ENCODE measurements at places on chromosomes 3 and 15. TPM values are rescaled to one million over a fixed set of nuclear protein-coding genes. Genes with fewer than 3 reads are reported as not detected.

- no peak for DNase-seq
These were observed 75.0 kb downstream of the COL8A1 start for GRCh38 chr3:99713440-99713839.

- no peak for DNase-seq
These were observed 108.8 kb downstream of the DPH6 start for GRCh38 chr15:35437157-35437556.

GRCh38 chr3:39347586-39347876, 18.0 kb downstream of the CCR8 start:
- no peak for DNase-seq

The ZNF860 gene
- 3.9 TPM for total RNA-seq

The ZNF620 gene
- 2.1 TPM for total RNA-seq

DNA sequence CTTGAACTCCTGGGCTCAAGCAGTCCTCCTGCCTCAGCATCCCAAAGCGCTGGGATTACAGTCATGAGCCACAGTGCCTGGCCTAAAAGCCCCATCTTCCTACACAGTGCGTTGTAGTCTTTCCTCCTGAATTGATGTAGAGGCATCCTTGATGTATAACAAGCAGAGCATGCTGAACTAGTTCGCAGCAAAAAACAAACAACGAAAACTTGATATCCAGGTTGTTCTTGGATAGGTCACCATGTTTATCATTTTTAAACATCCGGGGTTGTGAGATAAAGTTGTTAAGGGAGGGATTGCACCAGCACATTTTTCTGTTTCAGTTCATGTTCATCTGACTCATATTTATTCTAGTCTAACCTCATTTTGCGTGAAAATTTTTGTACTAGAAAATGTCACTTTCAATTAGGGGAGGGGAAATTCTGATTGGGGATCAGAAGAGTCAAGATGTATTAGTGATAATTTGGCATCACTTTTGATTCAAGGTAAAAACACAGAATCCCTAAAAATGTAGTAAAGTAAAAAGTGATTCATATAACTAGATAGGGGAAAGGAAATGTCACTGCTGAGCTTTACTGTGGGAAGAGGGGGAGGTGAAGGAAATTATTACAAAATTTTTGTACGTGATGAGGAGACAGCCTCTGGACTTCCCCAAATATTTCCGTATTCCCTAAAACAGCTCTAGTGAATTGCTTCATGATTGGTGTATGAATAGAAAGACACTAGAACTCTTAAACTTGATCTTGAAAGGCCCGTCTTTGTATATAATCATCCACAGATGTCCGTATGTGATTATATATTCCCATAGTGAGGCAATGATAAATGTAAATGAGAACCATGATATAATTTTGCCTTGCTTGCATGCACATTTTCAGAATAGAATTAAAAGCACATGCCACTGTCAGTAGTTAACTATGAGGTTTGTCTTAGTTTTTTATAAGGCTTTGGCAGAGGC, 22.9 kb downstream of the RAB8B start:
- DNase-seq = no peak

The FXR1 gene
- total RNA-seq = 44.9 TPM

DNA sequence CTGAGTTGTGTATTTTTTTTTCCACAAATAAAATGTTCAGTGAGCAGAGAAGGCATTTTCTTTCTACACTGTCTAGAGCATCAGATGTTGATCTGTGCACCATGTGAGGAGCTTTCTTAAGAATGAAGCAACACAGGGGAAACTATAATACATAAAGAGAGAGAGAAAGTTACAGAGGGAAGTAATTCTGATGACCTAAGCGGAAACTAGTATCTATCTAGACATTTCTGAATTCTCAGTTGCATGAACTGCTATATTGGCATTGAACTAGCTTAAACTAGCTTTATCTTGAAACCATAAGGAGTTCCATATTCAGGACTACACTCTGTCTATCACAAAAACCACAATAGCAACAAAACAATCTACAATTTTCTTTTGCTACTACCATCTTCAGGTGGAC, 822.4 kb downstream of the VGLL3 start:
- no peak for DNase-seq

The COL6A5 gene
- total RNA-seq = not detected

DNA sequence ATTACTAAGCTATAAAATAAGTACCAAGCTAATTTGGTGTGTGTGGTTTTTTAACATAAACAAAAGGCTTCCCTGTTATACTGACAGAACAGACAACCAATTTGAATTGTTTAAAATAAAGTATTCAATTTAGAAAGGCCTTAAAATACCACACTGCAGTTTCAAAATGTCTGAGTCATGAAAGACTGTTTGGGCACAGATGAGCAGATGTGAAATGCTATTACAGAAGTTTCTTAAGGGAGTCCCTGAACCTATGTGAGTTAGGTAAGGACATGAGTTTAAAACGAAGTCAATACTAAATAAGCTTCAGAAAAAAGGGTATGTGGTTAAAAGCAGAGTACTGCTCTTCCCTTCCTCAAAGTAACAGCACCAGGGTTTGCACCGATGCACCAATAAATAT, 69.7 kb upstream of the SETMAR start:
- no peak for DNase-seq

GRCh38 chr3:141413391-141413790, 45.1 kb downstream of the ZBTB38 start:
- no peak for DNase-seq

GRCh38 chr15:31586841-31587240, 260.2 kb downstream of the KLF13 start:
- no peak for DNase-seq
